ENCODE measurements at places on chromosomes 11 and 22.

DNA sequence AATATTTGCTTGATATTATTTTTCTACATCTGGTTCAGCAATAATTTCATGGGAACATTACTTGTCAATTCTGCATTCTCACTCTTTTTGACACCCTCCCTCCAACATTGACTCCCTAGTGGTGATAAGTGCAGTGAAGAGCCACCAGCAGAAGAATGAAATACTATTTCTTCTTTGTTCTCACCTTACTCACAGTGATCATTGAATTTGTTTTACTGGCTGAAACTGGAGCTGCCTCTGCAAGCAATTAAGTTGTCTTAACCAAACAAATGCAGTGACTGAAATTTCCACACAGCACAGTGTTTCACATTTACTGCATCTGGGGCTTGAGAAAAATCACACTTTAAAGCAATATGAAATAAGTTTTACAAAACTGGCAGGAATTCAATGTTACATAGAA is 189.8 kb downstream of the JRKL start:
- no peak for DNase-seq

GRCh38 chr22:37229805-37230672 is 14.0 kb downstream of the RAC2 start:
- peak; percentile 82 for DNase-seq

- DNase-seq = no peak
Observed at GRCh38 chr22:44047891-44048301, 23.8 kb downstream of the PARVB start.

- DNase-seq = no peak
Observed at GRCh38 chr11:119787074-119787461, 58.1 kb upstream of the NECTIN1 start.

DNA sequence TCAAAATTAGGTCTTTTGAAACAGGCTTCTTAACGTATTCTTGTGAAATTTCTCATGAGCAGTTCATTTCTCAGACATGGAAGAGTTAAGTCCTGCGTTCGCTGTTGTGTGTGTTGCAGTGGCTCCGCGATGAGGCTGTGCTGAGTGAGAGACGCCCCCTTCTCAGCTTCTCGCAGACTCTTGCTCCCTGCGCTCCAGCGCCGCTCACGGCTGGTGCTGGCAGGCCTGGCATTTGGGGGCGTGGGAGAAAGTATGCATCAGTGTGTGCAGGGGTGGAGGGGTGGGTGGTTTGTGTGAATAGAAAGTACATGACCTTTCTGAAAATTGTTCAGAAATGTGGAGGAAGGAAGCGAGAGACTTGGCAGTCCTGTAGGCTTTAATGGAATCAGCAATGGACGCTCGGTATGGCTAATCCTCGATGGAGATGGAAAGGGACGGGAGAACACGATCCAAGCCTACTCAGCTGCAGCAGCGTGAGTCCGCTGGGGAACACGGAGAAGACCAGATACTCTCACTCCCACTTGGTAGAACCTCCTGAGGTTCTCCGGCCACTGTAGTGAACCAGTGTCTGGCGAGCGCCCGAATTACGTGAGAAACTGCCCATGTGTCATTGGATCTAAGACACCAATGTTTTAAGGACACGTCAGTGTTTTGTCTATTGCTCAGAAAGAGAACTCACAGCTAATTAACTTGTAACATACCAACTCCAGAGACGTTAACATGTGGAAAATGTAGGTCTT is 5.9 kb downstream of the TAB1 start:
- peak; percentile 42 for DNase-seq

DNA sequence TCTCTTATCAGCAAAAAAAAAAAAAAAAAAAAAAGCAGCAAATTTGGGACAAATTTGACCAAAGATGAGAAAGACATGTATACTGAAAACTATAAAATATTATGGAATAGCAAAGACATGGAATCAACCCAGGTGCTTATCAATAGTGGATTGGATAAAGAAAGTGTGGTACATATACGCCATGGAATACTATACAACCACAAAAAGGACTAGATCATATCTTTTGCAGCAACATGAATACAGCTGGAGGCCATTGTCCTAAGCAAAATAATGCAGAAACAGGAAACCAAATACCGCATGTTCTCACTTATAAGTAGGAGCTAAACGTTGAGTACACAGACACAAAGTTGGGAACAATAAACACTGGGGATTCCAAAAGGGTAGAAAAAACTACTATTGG is 1.8 kb upstream of the RNF141 start:
- DNase-seq = no peak

- DNase-seq = peak; percentile 40
Observed at GRCh38 chr11:8989453-8989852, 14.3 kb downstream of the NRIP3 start.

DNA sequence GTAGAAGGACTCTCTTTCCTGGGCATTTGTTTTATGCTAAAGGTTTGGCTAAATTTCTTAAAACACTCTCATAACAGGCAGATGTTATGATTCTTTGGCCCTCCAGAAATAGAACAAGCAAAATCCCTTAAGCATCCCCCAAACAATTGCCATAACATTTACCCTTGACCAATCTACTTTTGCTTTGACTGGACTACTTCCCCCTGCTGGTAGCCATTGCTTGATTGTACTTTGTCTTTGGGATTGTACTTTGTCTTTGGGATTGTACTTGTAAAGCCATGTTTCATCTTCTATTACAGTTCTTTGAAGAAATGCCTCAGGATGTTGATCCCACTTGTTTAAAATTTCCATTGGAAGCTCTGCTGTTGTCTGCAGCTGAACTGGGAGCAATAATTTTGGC is 53.3 kb upstream of the GLYAT start:
- peak; percentile 19 for DNase-seq

- DNase-seq = no peak
Observed at GRCh38 chr11:1776331-1776851, 12.7 kb upstream of the CTSD start.

DNA sequence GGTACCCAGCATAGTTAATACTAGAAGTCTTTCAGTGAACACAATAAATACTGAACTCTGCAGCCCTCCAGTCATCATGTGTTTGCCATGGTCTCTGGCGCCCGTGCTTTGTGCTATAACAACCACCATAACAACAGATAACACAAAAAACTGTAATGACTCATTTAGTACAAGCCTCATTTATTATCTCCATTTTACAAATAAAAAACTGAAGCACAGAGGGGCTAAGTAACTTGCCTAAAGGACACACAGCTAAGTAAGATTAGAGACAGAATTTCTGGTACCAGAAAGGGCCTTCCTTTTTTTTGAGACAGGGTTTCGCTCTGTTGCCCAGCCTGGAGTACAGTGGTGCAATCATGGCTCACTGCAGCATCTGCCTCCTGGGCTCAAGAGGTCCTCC is 19.5 kb downstream of the RBFOX2 start:
- no peak for DNase-seq

- DNase-seq = no peak
Observed at GRCh38 chr11:97414801-97415200, 1025.0 kb downstream of the JRKL start.

GRCh38 chr22:31736458-31736857 is 13.5 kb downstream of the PRR14L start:
- DNase-seq = no peak

DNA sequence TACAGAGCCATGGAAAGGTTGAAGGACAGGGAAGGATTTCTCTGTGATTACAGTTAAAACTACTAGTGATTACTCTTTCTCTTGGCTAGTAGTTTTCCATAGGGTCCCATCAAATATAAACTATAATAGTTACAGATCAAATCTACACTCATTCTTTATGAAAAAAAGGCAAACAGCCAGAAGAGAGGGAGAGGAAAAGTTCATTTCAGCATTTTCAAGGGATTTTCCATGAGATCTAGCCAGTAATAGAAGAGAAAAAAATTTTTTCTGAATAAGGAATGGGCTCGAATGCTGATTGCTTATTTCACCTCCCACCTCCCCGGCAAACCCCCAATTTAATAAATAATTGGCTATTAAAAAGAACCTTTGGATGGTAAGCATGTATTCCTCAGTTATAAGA is 74.8 kb upstream of the BLID start:
- DNase-seq = no peak

GRCh38 chr11:118448294-118448693 is 12.0 kb downstream of the KMT2A start:
- no peak for DNase-seq

- peak; percentile 44 for DNase-seq
Observed at GRCh38 chr11:95092549-95093324, 3.1 kb downstream of the ENDOD1 start.

GRCh38 chr22:19942157-19943081 is 801 bp upstream of the TXNRD2 start:
- DNase-seq = peak; percentile 42

GRCh38 chr11:62805961-62806441 is 761 bp upstream of the NXF1 start:
- peak; percentile 11 for DNase-seq

DNA sequence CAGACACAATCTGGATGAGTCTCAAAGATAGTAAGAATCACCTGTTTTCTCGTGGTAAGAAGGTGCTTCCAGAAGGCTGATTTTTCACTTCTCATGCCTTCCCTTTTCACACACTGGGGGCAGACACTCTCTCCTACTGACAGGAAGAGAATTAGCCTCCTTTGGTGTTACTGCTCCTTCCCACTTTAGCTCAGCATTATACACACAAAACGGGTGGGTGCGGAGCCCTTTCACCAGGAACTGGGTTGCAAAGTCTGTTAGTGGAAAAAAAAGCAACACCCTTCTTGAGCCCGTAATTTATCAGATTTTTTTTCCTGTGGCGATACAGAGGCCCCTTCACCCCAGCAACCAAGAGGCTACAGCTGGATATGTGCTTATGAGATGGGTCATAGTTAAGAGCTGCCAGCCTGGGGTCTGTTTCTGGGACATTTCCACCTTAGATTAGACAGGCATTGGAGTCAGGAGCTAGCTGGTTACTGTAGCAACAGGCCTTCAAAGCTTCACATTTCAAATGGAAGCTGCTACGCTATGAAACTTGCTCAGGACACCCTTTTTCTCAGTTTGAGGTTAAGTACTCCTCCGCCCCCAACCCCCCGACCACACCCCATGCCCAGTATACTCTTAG is 48.1 kb downstream of the SNX19 start:
- no peak for DNase-seq

DNA sequence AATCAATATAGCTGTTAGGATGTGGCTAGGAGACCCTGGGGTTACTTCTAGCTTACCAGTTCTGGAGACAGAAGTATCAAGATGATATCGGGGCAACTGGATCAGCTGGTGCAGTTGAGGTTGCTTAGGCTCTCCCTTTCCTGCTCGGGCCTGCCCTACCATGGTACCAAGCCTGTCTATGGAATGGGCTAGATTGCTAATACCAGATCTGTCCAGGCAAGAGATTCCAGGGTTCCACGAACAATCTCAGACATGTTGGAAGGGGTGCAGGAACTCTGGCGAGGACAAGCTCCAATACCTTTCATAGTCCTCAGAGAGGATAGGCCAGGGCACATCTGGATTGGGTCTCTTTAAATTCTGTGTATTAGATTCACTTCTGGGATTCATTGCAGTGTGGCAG is 53.8 kb downstream of the ADM start:
- DNase-seq = no peak

DNA sequence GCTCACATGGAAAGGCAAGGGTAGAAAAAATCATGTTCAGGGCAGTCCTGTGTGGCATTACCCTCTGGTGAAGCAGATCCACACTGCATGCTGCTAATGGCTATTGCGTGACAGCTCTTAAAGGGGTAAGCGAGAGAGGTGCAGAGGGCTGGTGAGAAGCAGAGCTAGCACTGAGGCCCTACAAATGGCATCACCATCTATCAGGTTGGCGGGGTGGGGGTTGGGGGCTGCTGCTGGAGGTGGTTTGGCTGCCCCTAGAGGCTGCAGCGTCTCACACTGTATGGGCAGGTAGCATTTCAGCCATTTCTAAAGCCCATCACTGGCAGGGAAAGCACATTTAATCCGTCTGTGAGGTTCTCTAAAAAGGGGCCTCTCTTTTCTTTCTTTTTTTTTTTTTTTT is 16.9 kb upstream of the TMA7B start:
- no peak for DNase-seq

- peak; percentile 34 for DNase-seq
Observed at GRCh38 chr11:111922803-111923202, 4.1 kb downstream of the C11orf52 start.

- DNase-seq = no peak
Observed at GRCh38 chr11:2105511-2105910, 33.7 kb downstream of the IGF2 start.

- DNase-seq = no peak
Observed at GRCh38 chr11:10072841-10073240, 221.2 kb downstream of the SBF2 start.

DNA sequence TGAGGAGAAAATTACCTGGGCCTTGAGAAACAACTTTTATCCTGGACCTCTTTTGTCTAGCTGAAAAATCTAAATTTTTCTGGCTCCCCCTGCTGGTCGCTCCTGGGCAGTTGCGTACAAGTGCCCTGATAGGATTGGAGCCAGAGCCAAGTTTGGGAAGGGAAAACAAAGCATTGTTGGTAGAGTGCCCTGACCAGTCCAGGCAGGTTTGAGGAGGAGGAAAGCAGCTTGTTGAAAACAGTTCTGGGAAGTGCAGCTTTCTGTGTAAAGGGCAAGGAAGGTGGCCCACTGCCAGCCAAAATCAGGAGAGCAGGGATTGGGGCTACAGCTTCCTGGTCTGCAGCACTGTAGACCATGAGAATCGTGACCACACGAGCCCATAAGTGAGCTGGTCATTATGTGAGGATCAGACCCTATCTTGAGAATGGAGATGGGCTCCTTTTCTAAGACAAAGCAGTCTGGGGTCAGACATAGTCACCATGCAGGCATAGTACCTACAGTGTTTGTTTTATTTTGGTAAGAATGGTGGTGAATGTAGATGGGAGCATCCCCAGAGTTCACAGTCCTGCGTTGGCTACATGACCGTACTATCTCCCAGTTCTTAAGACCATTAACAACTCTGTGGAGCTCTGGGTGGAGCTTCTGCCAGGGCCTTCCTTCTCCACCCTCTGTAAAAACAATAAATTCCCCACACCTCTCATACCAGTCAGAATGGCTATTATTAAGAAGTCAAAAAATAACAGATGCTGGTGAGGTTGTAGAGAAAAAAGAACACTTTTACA is 21.3 kb upstream of the PIK3IP1 start:
- peak; percentile 76 for DNase-seq

DNA sequence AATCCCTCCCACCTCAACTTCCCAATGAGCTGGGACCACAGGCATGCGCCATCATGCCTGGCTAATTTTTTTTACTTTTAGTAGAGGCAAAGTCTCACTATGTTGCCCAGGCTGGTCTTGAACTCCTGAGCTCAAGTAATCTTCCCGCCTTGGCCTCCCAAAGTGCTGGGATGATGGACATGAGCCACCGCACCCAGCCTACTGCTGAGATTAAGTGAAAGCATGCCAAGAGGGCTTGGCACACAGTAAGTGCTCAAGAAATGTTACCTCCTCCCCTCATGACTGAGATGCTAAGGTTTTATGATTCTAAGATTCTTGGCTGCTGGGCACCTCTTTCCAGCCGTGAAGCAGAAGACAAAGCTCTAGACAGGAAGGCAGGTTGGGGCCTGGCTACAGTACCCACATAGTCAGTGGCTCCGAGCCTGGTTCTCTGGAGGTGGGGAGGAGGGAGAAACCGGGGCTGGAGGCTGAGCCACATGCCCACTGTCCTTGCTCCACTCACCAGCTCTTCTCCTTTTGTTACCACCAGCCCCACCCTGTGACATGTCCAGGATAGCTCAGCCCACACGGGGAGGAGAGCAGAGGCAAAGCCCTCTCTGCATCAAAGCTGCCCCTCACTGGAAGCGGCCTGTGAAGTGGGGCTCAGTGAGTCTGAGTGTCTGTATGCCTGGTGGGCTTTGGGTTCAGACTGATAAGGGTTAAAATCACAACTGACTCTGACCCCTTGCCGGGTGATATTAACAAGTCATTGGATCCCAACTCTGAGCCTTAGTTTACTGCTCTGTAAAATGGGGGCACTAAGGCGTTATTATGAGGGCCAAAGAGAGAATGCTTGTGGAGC is 12.9 kb downstream of the ARHGEF17 start:
- DNase-seq = peak; percentile 45
